Body of pancreas (tissue), 4 donors: ENCODE measurements at places on chromosomes 12 and 14. TPM values are rescaled to one million over a fixed set of nuclear protein-coding genes. Genes with fewer than 3 reads are reported as not detected.

GRCh38 chr12:96751626-96752025 is 155.4 kb upstream of the NEDD1 start:
- no peak for DNase-seq

DNA sequence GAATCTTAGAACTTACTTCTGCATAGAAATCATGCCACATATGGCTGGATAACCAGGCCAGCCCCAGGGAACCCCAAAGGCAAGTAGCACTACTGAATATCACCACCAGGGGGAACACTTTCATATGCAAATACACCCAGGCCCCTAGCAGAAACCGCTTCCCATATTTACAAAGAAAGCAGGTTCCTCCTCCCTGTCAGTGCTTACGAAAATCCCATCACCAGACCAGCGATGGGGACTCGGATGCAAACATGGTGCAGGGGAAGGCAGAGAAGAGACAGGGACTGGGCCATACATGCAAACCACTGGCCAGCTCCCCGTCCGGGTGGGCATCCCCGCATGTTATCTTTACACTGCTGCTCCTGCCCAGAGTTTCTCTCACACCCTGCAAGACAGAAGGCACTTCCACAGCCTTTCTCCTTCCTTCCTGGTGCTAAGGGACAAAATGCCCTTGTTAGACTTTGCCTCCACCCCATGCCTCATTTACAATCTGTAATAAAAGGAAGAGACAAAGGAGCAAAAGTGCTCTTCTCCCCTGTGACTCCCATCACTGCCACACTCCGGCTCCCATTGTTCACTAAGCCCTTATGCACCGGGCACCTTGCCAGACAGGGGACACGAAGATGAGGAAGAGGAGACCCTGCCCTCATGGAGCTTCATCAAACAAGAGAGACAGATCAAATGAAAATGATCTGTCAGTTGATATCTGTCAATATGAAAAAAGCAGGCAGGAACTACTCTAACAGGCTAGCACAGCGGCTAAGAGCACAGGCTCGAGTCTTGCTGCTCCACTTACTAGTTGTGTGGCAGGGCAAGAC is 62.3 kb downstream of the PTPN21 start:
- DNase-seq, result peak; percentile 78

DNA sequence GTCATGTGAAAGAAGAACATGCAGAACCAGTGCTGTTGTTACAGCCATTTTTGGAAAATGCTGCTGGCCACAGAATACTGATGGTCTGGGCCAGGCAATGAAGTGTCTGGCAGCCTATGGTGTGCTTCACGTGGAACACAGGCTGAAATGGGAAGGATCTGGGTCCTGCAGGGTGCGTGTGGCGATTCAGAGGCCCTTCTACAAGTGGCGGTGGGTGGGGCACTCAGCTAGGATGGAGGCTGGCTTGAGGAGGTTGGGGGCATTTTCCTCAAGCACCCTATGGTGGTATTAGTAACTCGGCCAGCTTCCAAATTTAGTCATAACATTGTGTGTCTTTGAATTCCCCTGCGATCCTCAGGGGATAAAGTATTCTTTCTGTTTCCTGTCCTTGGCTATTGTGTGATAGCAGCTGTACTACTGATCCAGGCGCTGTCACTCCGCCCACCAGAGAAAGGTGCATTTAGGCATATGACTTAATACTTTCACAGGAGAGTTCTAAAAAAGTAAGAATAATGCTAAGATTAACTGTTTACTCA is 9.2 kb upstream of the RAD52 start:
- DNase-seq, result no peak

GRCh38 chr14:105075379-105076295 is 10.4 kb upstream of the GPR132 start:
- no peak for DNase-seq

DNA sequence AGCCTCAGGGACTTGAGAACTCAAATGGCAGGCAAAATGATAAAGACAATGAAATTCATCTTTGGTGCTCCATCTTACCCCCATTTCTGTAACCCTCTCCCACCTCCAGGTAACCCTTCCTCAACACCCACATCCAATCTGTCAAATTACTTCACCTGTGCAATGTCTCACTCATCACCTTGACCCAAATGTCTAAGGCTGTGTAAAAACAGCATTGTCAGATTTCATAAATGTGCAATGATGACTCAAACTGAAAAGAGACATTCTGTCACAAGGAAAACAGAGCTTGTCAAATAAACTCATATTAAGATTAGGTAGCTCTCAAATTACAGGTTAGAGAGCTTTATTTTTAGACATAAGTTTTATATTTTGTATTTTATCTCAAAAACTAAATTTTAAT is 19.9 kb upstream of the COCH start:
- DNase-seq, result no peak

- no peak for DNase-seq
Observed at GRCh38 chr14:42475289-42475688, 868.6 kb downstream of the LRFN5 start.

GRCh38 chr12:16218234-16218633 is 59.3 kb downstream of the SLC15A5 start:
- no peak for DNase-seq

DNA sequence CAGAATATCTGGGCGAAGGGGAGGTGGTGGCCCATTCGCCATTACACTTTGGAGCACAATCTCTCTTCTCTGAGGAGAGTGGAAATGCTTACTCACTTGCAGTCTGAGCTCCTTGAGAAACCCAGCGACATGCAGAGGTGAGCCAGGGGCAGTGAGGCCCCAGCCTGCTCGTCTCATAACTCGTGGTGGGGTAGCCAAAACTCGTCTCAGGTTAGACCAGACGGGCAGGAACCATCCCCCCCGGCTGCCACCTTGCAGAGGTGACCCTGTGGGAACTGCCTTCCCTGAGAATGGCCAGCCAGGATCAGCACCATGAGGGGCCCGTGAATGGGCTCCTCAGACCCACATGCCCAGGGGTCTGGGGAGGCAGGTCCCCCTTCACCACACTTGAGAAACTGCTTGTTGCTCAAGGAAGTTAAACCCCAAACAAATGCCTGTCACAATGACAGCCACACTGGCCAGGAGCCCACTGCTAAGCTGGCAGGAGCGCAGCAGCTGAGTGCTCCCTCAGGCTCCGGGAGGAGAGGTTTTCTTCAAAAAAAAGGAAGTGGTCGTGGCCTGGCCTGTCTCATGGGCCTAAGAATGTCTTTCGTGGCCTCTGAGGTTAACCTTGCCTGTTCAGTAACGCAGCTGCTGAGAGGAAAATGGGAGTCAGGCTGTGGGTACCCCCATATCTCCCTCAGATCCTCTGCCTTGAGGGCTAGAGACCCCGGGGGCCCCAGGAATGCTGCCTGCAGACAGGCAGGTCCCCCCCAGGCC is 9.2 kb upstream of the ALDH2 start:
- DNase-seq, result peak; percentile 71

DNA sequence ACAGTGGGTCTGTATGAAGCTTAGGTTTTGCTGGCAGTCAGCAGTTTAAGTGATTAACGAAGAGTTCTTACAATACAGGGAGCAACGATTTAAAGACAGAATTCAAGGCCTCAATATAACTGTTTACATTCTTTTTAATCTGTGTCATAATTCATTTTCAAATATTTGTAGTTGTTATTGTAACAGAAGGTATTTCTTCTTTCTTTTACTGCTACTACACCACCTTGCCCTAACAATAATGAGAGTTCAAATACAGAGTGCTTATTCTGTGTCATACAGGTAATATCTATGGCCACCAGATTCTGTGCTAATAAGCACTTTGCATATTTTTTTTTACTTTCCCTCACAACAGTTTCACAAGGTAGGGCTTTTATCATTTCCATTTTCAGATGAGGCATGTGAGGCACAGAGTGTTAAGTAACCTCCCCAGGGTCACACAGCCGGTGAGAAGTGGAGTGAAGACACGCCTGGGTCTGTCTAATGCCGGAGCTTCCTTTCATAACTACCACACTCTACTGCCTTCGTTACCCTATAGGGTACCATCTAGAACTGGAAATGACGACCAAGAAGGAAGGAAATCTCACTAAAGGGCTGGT is 81.9 kb downstream of the PELI2 start:
- DNase-seq, result no peak

GRCh38 chr12:130526813-130527212 is 189.1 kb downstream of the PIWIL1 start:
- DNase-seq, result no peak

- DNase-seq, result no peak
Observed at GRCh38 chr12:110304061-110304551, 23.1 kb downstream of the ATP2A2 start.

DNA sequence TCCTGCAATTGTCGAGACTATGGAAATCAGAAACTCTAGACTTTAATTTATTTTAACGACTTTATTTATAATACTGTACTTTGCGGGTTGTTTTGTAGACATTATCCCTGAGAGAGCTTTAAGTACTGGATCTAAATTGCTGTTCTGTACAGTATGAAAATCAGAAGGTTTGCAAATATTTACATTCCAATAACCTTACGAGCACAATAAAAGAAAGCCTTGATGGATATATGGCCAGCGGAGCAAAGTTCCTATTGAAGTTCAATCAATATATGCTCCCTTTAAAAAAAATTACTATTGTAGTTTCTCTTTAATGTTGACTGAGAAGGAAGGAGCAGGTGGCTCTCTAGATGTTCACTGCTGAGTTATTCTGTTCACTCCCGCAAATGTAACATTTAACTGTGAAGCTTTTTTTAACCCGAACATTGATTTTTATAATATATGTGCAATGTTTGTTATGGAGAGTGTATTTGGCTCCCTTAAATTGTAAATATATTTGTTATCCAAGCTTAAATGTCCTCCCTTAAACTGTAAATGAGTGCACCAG is 235.3 kb downstream of the PLCZ1 start:
- DNase-seq, result no peak

- no peak for DNase-seq
Observed at GRCh38 chr14:102902086-102902485, 20.4 kb upstream of the AMN start.

DNA sequence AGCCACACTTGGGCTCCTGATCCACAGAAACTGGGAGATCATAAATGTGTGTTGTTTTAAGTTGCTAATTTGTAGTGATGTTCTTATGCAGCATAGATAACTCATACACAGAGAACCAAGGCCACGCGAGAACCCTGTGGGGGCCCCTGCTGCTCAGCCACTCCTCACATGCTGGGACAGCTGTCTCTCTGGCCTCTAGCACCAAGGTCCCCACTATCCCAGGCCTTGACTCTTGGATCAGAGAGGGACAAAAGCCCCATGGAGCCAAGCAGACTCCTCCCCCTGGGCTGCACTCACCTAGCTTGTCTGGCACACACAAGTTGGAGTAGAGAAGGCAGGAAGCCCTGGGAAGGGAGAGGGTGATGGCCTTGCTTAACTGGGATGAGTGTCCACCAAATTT is 11.3 kb downstream of the PLD4 start:
- DNase-seq, result no peak

DNA sequence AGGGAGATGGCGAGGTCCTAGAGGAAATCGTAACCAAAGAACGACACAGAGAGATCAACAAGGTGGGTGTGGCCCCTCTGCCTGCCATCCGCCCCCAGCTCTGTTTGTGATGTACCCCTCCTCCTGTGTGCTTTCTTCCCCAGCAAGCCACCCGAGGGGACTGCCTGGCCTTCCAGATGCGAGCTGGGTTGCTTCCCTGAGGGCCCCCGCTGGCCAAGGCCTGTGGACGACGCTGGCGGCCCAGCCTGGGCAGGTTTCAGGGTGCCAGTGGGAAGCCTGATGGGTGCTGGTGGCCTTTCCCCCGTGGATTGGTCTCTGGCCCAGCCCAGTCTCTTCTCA is 2.0 kb downstream of the ARL6IP4 start:
- DNase-seq, result no peak

DNA sequence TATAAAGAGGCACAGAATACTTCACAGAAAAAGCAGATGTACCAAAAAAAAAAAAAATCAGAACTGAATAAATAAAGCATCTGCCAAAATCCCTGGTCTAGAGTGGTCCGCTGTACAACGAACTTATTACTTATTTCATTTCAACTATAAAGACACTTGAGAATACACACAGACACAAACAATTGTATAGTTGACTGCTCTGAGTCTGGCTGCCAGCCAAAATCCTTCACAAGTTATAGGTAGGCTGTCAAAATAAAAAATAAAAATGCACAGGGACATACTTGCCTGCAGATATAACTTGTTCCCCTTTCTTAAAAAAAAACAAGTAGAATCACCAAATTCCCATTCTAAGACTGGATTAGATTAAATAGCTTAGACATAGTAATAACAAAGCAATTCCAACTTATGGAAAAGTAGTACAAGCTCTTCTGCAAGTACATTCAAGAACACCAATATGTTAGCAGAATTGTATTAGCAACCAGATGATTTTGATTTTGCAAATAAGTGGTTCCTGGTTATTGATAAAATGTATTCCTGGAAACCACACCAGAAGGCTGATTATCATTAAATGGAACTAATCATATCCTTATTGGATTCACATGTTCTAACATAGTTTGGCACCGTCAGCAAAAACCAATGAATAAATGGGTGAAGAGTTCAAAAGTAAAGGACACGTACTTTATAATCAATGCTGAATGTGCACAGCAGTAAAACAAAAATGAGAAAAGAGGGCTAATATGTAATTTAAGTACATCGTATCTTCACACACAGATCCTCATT is 248.5 kb downstream of the NELL2 start:
- DNase-seq, result no peak

- peak; percentile 52 for DNase-seq
Observed at GRCh38 chr12:55955800-55956508, 9.9 kb downstream of the PMEL start.

DNA sequence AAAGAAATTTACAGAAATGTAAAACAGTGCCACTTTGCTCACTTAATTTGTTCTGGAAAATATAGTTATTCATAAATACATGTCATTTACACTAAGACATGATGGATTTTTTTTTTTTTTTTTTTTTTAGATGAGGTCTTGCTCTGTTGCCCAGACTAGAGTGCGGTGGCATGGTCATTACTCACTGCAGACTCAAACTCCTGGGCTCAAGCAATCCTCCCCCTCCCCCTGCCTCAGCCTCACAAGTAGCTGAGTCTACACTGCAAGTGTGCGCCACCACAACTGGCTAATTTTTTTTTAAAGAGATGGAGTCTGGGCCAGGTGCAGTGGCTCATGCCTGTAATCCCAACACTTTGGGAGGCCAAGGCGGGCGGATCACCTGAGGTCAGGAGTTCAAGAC is 101.2 kb downstream of the PPP2R5C start:
- DNase-seq, result no peak

The KRT72 gene
- total RNA-seq, result not detected

The TFCP2 gene
- 9.9 TPM for total RNA-seq

The STAB2 gene
- not detected for total RNA-seq

The SPTB gene
- 8.6 TPM for total RNA-seq

The JPH4 gene
- 0.99 TPM for total RNA-seq

The ANO2 gene
- total RNA-seq, result 2.1 TPM

The TIMELESS gene
- total RNA-seq, result 6.9 TPM

The AVPR1A gene
- 2.0 TPM for total RNA-seq

The GPR84 gene
- total RNA-seq, result not detected

The ESPL1 gene
- total RNA-seq, result not detected

The CFAP54 gene
- 0.52 TPM for total RNA-seq

The SLC39A5 gene
- 306 TPM for total RNA-seq

The DPPA3 gene
- not detected for total RNA-seq

The TPPP2 gene
- total RNA-seq, result not detected

The CLEC7A gene
- total RNA-seq, result 5.7 TPM

The TPCN1 gene
- 45.1 TPM for total RNA-seq

The CD27 gene
- total RNA-seq, result not detected

The SDS gene
- 0.33 TPM for total RNA-seq

The ESR2 gene
- not detected for total RNA-seq

The INHBC gene
- total RNA-seq, result not detected
